ENCODE measurements at places on chromosomes 13 and 19. TPM values are rescaled to one million over a fixed set of nuclear protein-coding genes. Genes with fewer than 3 reads are reported as not detected.

Gene RFXAP
- total RNA-seq: 6.0 TPM

GRCh38 chr19:16272945-16273344 is 51.7 kb upstream of the KLF2 start:
- DNase-seq: no peak

Gene ZNF829
- 4.4 TPM for total RNA-seq

GRCh38 chr19:13846557-13847406 is 30.2 kb upstream of the NANOS3 start:
- peak; percentile 98 for DNase-seq

GRCh38 chr13:93925990-93926389 is 553.5 kb downstream of the DCT start:
- no peak for DNase-seq

DNA sequence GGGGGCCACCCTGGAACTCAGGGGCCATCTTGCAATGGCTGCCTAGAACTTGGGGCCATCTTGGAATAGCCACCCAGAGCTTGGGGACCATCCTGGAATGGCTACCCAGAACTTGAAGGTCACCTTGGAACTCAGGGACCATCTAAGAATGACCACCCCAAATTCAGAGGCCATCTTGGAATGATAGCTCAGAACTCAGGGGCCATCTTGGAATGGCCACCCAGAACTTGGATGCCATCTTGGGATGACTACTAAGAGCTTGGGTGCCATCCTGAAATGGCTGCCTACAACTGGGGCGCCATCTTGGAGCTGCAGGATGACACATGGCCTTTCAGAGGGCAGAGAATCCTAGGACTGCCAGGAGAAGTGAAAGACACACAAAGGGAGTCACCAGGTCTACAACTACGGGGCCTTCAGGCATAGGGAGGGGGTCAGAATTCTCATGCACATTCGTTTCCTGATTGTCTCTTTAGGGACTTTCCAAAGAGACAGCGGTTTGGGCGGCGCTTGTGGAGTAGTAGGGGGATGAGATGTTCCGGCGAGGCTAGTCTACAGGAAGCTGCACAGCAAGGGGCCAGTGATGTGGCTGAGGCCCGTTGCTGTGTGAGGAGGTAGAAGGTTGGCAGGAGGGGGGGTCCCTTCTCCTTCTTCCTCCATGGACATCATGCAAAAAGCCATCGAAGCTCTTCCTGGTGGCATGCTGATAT is 125.0 kb downstream of the IER2 start:
- DNase-seq: no peak

Measured in CD4-positive, alpha-beta T cell (primary cell).